ENCODE measurements at places on chromosomes 4 and X.

DNA sequence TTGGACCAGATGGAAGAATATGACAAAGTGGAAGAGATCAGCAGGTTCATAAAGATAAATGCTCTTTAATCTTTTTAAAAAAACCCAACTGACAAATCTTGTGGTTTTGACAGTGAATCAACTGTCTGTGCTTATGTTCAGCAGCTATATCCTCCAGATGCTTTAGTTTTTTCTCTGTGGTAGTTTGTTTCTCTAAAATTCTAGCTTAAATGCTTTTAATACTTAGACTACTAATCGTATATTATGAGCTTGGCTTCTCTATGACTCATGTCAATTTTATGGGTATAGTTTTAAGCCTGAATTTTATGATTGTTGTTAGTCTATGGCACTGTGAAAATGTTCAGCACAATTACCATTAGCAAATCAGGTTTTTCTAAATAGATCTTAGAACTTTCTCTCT lies 12.9 kb downstream of the HHIP start:
- no peak for DNase-seq

- DNase-seq, result no peak
Observed at GRCh38 chr4:145822581-145822980, 116.0 kb downstream of the ZNF827 start.

DNA sequence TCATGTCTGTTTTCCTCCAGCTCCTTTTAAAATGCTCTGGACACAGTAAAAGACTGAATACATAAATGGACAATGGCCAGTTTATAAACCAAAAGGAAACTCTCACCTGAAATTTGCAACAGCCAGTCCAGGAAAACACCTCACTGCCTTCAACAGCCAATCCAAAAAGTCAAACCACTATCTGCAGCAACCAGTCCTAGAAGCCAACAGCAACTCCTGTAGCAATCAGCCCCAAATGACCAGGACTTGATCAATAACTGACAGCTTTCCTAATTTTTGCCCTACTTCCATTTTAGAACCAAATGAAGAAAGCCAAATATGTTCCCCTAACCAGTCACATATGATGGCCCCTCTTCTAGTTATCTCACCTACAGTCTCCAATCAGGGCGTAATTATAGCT lies 309.5 kb upstream of the CPXCR1 start:
- DNase-seq, result no peak

- no peak for DNase-seq
Observed at GRCh38 chr4:187983746-187984145, 11.8 kb upstream of the ZFP42 start.

- DNase-seq, result no peak
Observed at GRCh38 chr4:72302981-72303704, 265.9 kb downstream of the ADAMTS3 start.

GRCh38 chr4:85928775-85929591 lies 430.9 kb downstream of the MAPK10 start:
- DNase-seq, result no peak

- DNase-seq, result no peak
Observed at GRCh38 chr4:139312552-139313332, 10.5 kb upstream of the NDUFC1 start.
